ENCODE measurements at places on chromosomes 6 and 20.

DNA sequence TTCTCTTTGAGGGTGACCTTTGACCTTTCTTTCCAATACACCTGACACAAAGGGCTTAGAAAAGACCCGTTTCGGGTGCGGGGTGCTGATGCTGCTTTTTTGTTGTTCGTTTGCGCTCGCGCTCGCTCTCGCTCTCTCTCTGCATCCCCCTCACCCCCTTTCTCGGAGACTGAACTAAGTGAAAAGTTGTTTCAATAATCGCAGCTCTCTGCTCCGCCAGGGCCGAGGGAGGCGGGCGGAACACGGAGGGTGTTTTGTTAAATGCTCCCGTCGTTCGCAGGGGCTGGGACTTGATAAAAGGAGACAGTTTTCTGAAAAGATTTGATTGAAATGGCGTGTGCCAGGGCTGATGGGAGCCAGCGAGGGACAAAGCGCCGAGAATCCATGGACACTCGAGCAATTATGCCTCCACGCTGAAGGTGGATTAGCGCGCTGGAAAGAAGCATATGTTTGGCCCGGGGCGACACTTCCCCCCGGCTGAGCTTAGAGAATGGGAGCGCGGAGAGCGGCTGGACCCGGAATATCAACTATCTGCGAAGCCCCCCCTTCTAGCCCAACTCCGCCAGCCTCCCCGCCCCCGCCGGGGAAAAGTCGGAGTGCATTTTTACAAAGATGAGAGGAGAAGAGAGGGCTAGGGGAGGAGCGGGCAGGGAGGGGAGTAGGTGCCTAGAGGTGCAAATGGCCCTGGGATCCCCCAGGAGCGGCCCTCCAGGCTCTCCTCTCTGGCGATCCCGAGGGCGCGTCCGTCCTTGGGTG, 25.0 kb downstream of the TFAP2A start:
- DNase-seq, result no peak

GRCh38 chr6:52307900-52308372, 23.4 kb upstream of the MCM3 start:
- DNase-seq, result no peak

- no peak for DNase-seq
Measured at GRCh38 chr6:132087391-132087790, 136.2 kb upstream of the CCN2 start.

DNA sequence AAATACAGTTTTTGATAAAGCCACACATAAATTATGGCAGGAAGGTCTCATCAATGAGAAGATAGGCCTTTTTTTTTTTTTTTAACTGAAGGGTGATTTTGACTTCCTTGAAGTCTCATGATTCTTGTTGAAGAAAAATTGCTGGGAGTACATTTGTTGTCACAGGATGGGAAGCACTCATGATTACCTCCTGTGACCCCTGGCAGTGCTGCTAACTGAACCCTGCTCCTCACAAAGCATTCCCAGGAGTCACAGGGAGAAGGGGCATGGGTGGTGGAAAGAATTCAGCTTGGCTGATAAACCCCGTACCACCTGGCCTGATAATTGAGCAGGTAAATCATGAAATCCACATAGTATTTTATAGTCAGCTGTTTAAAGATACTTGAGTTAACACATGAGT, 86.9 kb downstream of the CD109 start:
- no peak for DNase-seq

DNA sequence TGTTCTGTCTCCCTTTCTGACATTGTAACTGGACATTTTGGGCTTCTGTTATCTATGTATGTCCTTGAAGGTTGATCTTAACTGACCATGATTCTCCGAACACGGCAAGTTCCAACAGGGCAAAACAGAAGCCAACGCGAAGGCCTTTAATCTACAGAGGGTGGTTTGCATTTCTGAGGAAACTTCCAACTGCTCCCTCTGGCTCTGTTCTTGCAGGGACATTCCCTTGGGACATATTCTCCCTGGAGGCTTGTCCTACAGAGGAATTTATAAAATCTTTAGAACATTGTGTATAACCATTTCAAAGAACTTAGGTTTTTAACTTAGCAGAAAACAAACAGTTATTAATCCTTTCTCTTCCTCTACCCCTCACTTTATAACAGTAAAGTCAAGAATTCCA, 189.0 kb upstream of the CDYL start:
- DNase-seq, result no peak

DNA sequence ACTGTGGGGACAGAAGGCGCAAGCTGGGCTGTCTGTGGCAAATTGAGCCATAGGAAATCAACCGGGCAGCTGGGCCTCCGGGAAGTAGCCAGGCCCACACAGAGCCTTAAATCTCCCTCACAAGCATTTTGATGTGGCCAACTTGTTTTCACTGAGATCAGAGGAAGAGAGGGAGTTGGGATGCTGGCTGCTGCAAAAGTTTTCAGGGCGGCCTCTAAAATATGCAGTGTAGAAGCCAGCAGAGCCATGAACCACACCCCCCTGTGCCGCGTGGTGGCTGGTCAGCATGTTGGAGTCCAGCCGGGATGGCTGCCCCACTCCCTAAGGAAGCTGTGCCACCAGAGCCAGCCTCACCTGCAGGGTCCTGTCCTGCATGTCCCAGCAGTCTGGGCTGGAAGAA, 167.4 kb downstream of the CDC5L start:
- no peak for DNase-seq

- no peak for DNase-seq
Measured at GRCh38 chr6:107866606-107867301, 42.6 kb upstream of the SCML4 start.

GRCh38 chr6:5871296-5871695, 135.4 kb downstream of the NRN1 start:
- no peak for DNase-seq

- DNase-seq, result no peak
Measured at GRCh38 chr6:167820681-167821080, 6.0 kb upstream of the AFDN start.

DNA sequence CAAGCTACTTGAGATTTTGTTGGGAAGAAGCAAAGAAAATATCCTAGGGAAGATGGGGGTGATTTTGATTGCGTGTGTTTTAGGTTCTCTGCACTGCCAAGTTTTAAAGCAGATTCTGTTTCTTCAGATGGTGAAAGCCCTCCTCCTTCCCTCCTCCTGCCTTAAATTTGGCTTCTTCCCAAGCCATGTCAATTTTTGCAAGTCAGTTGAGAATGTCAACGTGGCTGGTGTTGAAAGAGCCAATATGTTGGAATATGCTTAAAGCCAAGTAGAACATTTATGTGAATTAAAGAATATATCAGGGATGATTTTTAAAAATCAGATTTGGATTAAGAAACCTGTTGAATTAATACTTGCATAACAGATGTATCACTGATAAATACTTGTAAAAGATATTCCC, 270.8 kb downstream of the ARID1B start:
- DNase-seq, result no peak

- no peak for DNase-seq
Measured at GRCh38 chr6:381742-382461, 9.7 kb upstream of the IRF4 start.

GRCh38 chr6:90167514-90168379, 128.9 kb downstream of the BACH2 start:
- DNase-seq, result no peak

- no peak for DNase-seq
Measured at GRCh38 chr6:153101461-153101860, 29.6 kb downstream of the RGS17 start.

DNA sequence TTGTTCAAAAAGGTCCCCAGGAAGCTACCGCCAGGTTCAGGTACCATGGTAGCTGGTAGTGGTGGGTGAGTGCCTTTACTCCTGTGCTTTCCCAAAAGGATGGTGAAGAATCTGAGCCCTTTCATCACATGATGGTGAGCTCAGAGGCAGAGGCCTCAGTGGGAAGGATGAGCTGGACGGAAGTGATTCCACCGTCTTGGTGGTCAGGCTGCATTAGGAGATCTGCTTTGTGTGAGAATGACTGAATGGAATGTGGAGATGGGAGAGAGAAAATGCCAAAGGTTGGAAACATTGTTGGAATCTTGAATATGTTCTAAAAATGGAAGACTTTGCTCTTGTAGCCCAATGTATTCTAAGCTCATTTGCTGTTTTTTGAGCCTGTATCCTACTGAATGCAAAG, 108.1 kb upstream of the SCP2D1 start:
- DNase-seq, result no peak

- no peak for DNase-seq
Measured at GRCh38 chr6:99252421-99252820, 97.1 kb downstream of the FAXC start.

GRCh38 chr6:90227213-90227612, 69.4 kb downstream of the BACH2 start:
- no peak for DNase-seq

GRCh38 chr6:71080133-71080532, 123.3 kb upstream of the B3GAT2 start:
- no peak for DNase-seq

GRCh38 chr6:168959696-168960095, 293.9 kb downstream of the THBS2 start:
- DNase-seq, result no peak

- DNase-seq, result no peak
Measured at GRCh38 chr6:37544530-37544929, 44.8 kb upstream of the CCDC167 start.

DNA sequence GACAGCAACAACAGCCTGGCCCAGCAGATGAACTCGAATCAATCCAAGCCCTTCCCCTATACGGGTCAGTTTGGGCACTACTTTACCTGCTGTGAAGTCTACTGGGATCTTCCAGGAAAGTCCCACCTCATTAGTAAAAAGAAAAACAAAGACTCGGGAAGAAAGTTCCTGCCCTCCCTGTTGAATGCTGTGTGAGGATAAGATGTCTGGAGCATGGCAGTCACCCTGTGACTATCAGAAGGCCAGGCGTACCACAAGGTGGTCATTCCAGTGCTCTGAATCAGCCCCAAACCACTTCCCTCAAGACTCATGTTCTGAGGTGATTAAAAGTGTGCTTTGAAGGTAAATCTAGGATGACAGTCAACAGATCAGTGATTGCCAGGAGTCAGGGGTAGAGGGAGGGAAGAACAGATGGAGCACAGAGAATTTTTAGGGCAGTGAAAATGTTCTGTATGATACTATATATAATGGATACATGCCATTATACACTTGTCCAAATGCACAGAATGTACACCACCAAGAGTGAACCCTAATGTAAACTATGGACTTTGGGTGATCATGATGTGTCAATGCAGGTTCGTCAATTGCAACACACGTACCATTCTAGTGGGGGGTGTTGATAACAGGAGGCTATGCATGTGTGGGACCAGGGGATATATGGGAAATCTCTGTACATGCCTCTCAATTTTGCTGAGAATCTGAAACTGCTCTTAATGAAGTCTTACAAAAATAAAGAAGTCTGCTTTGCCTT, 14.7 kb downstream of the FKBP1A start:
- DNase-seq, result no peak

GRCh38 chr6:129835691-129836090, 25.4 kb downstream of the TMEM244 start:
- DNase-seq, result no peak

DNA sequence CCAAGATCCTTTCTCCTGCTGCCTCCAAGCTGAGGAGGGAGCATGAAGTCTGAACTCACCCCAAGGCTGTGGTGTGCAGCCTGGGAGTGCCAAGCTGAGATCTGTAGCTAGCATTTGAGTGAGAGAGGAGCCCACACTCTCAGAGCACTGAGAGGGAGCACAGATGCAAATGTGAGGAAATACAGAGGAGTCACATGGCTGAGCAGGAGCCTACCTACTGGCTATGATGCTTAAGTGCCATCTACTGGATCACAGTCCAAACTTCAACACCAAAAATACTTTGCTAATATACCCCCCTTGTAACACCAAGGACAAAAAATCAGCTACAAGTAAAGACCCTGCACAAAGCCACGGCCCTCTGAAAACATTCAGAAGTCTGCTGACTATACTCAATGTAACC, 94.4 kb upstream of the IMPG1 start:
- DNase-seq, result no peak

DNA sequence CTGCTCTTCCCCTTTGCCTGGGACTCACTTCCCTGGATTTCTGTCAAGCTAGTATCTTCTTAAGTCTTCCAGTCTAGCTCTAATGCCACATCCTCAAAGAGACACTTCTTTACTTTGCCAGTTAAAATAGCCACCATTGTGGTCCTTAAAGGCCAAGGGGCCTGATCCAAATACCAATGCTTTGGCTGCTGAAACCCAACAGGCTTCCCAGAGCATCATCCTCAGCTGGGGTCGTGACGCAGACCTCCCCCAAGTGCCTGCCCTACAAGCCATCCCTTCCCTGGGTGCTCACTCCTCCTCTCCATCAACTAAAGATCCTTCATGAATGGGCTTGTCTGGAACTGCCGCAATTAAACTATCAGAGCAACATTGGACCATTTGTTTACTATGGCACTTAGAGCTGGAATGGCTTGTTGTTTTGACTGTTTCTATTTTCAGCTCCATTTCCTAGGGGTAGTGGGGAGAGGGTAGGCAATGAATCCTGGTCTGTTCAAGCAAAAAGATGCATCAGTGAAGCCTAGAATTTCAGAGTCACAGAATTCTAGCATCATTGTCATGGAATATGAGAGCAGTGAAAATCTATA, 79.6 kb upstream of the SIRPA start:
- DNase-seq, result no peak

- no peak for DNase-seq
Measured at GRCh38 chr20:47345214-47345613, 11.3 kb downstream of the ZMYND8 start.

GRCh38 chr20:2699775-2700413, 7.3 kb downstream of the EBF4 start:
- DNase-seq, result no peak

GRCh38 chr6:170186006-170186935, 104.6 kb downstream of the DLL1 start:
- no peak for DNase-seq

DNA sequence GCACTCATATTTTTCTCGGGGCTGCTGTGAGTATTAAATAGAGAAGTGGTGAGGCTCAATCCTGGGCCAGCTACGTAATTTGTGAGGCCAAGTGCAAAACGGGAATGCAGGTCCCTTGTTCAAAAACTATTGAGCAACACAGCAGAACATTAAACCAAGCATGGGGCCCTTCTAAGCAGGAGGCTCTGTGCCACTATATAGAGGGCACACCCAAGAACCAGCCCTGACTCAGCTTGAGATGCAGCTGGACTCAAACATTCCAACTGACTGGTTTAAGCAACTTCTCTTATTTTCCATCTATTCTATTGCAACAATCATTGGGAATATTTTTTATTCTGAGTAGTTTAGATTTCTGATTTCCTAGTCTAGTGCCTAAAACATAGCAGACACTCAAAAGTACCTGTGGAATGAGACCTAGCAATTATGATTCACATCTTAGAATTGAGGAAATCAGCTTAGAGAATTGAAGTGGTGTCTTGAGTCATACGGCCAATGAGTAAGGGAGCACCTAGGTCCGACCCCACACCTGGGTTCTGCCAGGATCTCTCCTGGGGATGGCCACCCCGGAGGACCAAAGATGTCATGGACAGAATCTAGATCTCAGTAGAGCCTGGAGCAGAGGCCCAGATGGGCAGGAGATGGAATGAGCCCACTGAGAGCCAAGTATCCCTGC, 1.3 kb downstream of the SIRPB2 start:
- no peak for DNase-seq

DNA sequence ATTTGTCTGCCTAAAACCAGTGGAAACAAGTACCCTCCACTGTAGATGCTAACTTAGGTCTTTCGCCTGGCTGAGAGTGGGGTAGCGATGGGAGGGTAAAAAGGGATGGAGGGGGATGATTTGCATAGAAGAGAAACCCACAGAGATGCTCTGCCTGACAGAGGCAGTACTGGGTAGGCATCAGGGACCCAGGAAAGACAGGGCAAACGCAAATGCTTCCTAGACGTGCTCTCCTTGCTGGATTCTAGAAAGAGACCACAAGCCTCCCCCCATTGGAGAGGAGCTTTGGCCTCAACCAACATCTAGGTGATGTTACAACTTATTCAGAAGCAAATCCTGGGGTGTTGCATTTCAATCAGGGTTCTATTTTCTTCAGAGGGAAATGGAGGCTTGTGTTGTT, 3.2 kb downstream of the OLIG3 start:
- DNase-seq, result no peak
